Occipital lobe (tissue), 3 donors: ENCODE measurements at places on chromosomes 1 and 21.
A peak's percentile ranks its signal among the peaks of the same experiment; 100 is the strongest.

- DNase-seq: no peak
These were observed 178.0 kb downstream of the MATN1 start for GRCh38 chr1:30545365-30545764.

GRCh38 chr1:8075511-8076051, 49.5 kb upstream of the ERRFI1 start:
- DNase-seq: no peak

DNA sequence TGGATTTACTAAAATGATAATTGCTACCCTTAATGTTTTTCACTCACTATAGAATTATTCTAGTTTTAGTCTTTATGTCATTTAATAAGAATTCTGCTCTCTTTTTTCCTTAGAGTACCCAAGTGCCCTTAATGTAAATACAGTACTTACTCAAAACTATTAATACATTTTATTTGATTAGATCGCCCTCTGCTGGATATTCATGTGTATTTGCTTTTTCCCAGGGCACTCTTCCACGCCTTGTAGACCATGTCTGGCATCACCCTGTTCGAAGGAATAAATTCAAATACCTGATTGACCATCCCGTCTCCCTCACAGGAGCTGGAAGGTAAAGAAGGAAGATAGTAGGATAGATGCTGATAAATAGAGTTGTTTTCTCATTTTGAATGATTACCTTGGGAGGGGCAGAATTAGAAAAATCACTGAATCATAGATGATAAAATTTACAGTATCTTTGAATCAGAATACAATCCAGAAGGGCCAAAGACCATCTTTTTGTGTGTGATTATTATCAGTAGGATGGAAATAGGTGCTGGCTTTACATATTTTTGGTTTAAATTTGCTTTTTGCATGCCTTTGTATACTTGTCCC, 4.1 kb downstream of the AXDND1 start:
- DNase-seq: no peak

DNA sequence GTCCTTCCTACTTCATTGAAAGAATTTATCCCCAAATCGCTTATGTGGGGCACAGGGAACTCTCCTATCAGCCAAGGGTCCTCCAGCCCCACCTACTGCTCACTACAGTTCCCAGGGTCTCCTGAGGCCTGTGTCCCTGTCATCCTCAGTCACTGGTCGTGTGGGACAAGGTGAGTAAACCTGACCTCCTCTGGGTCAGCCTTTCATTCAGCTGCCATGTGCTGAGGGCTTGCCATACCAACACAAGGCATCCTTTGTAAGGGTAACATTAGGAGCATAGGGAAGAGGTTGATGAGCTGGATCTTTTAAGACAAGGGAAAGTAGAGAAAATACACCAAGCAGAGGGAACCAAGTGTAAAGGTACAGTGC, 11.2 kb upstream of the SNAPIN start:
- no peak for DNase-seq

DNA sequence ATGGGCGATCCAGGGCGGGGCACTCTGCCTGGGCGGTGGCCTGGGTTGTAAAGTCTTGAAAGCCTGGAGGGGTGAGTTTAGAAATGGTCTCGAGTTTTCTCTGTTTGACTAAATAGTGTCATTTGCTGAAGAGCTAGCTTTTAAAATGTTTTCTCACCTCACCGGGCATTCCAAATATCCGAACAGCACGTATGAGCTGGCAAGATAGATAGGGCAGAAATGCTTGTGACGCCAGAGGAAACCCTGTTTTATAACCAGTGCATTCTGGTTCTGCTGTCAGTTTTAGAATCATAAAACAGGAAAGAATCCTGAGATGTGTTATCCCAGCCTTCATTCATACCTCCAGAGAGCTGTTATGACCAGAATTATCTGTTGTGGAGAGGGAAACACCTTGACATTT, 725 bp downstream of the RTCA start:
- no peak for DNase-seq

DNA sequence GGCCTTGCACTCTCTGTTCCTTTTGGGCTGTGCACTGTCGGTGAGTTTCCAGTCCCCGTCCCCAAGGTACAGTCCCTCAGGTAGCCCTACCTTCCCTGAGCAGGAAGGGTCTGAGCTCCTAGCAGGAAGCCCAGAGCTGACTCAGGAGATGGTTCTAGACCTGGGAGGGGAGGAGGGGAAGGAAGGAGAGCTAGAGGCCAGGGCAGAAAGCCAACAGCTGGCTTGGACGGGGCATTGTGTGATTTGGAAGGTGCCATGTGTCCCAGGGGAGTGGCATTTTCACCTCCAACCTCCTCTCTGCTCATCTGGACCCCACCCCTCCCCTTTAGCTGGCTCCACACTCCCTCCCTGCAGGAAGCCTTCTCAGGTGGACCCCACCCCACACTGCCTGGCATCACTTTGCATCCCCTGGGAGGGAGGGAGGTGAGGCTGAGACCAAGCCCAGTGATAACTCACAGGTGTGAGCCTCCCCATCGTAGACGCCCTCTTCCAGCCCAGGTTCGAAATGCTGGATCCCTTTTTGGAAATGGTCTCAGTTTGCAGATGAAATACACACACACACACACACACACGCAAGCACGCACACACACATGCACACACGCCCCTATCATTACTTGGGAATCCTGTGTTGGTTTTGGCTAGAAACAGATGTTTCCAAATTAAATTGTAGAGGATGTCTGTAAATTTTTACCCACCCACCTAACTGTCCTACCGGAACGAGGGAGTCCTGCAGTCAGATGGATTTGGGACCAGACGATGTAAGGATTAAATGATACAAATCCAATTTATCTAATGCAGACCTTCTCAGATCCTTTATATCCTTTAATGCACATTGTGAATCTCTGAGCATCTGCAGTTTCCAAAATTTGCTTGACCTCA, 19.7 kb upstream of the IFNLR1 start:
- no peak for DNase-seq

- peak; percentile 45 for DNase-seq
These were observed 61.3 kb downstream of the RAP1GAP start for GRCh38 chr1:21607549-21608529.

DNA sequence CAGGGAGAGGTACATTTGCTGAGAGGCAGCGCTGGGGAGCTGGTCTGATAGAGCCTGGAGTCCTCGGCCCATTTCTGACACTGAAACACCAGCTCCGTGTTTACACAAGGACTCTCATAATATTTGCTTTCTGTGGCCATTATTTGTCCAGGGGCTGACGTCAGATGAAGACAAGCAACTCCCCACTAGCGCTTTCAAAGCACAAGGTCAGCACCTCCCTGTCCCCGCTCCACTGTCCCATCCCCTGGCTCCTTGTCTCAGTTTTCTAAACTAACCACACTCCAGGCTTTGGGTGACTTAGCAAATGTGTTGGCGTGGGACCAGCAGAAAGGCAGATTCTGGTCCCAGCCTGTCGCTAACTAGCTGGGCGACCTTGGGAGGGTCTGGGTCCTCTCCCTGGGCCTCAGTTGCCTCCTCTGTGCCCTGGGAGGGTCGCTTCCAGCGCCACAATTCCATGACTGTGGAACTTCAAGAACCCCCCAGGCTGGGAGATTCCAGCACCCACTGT, 37.4 kb upstream of the ZBTB40 start:
- no peak for DNase-seq

GRCh38 chr1:19028110-19028509, 71.6 kb upstream of the IFFO2 start:
- DNase-seq: no peak

- no peak for DNase-seq
These were observed 121.8 kb downstream of the HFM1 start for GRCh38 chr1:91282695-91283420.

DNA sequence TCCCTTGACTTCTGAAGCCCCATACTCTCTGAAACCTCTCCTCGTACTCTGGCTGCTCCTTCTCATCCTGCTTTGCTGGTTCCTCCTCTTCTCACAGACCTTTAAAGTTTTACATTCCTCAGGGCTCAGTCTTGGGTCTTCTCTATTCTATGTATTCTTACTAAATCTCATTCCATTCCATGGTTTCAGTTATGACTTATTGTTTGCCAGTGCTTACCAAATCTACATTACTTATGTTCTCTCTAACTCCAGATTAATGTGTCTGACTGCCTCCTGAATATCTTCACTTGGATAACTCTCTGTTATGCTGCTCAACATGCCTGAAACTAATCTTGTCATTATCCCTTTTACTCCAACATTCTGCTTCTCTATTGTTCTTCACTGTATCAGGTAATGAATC, 5.4 kb upstream of the SLC35D1 start:
- no peak for DNase-seq

- DNase-seq: no peak
These were observed 298.2 kb downstream of the SPATA17 start for GRCh38 chr1:217929213-217929885.

- no peak for DNase-seq
These were observed 100.7 kb downstream of the KCNN3 start for GRCh38 chr1:154769193-154769895.

GRCh38 chr21:43369124-43369523, 57.8 kb downstream of the SIK1 start:
- peak; percentile 74 for DNase-seq

- no peak for DNase-seq
These were observed 41.4 kb upstream of the AJAP1 start for GRCh38 chr1:4612991-4613390.

- DNase-seq: no peak
These were observed 119.3 kb downstream of the CRYAA start for GRCh38 chr21:43287795-43288755.

GRCh38 chr1:43221797-43222196, 48.0 kb upstream of the TMEM125 start:
- DNase-seq: no peak

- DNase-seq: no peak
These were observed 38.6 kb downstream of the CAPN2 start for GRCh38 chr1:223750730-223751570.

- no peak for DNase-seq
These were observed 3.4 kb upstream of the SPAG17 start for GRCh38 chr1:118188411-118188810.

- no peak for DNase-seq
These were observed 13.9 kb downstream of the GPR3 start for GRCh38 chr1:27406362-27406680.

GRCh38 chr1:77280962-77281361, 857 bp upstream of the AK5 start:
- no peak for DNase-seq

GRCh38 chr1:5973771-5974170, 18.5 kb downstream of the NPHP4 start:
- DNase-seq: peak; percentile 61

- no peak for DNase-seq
These were observed 42.5 kb upstream of the NEXN start for GRCh38 chr1:77845951-77846350.

DNA sequence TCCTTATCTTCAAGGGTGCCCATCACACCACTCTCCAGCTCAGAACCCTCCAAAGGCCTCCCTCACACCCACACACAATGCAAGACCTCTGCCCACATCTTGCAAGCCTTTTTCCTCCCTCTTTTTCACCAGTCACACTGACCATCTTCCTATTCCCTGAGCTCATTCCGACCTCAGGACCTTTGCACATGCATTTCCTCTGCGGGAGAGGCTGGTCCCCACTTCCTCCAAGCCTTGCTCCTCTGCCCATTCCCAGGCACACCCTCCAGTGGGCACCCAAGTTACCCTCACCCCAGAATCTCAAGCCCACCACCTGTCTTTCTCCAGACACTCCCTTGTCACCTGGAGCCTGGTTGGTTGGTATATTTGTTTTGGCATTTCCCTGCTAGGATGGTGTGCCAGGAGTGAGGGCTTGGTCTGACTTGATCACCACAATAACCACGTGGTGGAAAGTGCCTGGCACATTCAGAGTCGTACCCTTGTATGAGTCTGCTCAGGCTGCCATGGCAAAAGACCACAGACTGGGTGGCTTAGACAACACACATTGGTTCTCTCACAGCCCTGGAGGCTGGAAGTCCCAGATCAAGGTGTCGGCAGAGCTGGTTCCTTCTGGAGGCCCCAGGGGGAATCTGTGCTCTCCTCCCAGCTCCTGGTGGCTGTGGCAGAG, 13.2 kb downstream of the MX2 start:
- no peak for DNase-seq

GRCh38 chr1:243455760-243456651, 200.2 kb downstream of the SDCCAG8 start:
- no peak for DNase-seq

DNA sequence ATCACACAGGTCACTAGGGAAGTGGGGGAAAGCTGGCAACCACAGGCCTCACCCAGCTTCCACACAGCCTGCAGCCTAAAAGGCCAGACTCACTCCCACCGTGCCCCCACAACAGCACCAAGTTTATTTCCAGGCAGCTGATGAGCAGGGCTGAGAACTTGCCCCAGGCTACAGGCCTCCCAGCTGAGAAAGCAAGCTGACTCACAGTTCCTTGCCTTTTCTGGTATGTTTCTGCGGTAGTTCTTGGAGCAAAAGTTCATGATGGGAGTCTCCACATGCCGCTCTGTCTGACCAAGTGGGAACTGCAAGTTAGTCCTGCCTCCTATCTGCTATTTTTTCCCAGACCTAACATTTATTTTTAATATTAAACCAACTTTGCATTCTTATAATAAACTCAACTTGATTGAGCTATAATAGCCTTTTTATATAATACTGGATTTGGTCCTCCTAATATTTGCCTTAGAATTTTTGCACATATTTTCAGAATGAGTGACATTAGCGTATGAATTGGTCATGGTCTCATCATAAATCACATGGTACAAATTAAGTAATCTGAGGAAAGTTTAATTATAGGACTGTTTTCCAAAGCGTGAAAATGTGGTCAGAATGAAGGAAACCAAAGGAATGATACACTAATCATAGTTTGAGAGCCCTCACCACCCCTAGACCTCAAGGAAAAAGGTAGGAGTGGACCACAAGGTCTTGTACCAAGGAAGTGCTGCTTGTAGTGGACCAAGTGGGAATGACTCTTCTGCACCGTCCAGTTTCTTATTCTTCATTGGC, 30.7 kb downstream of the RPAP2 start:
- no peak for DNase-seq

- DNase-seq: no peak
These were observed 113.4 kb downstream of the ZBTB18 start for GRCh38 chr1:244164511-244164890.
